ENCODE measurements at places on chromosomes 12 and 14. TPM values are rescaled to one million over a fixed set of nuclear protein-coding genes. Genes with fewer than 3 reads are reported as not detected.

DNA sequence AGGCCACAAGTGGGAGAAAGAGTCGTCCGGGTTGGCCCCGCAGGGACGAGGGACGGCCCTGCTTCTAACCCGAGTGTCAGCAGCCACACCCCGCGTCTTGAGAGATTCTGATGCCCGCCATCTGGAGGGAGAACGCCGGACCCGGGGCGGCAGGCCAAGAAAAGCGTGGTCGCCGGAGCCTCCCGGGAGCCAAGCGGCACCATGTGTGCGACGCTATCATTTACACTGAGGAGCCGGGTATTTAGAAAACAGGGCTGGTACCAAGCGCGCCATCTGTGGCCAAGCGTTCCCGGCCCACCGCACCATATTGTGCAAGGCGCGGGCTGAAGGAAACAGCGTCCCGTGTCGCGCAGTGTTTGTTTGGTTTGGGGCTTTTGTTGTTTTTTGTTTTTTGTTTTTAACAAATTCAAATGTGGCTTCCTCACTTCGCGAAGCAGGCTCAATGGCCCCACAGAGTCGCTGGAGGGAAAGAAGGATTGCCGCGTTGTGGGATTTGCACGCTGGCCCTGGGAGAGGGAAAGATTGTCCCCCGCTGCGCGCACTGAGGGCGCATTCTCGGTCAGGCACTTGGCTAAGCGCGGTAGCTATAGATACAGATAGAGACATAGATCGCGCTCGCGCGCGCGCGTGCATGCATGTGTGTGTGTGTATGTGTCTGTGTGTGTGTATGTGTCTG lies 153.8 kb downstream of the BCL11B start:
- H3K4me1 ChIP-seq, result no peaks in the 10 kb centered on the region
- no peak overlapping the region for H3K27ac ChIP-seq
- H3K4me3 ChIP-seq, result no peak overlapping the region
- no peaks in the 10 kb centered on the region for H3K36me3 ChIP-seq
- H3K27me3 ChIP-seq, result peaks cover 17% of the 10 kb centered on the region
- DNase-seq, result peak; percentile 34

GRCh38 chr12:117702741-117703140 lies 266.0 kb downstream of the KSR2 start:
- peak; percentile 7 for DNase-seq
- H3K27me3 ChIP-seq, result no peaks in the 10 kb centered on the region
- H3K4me3 ChIP-seq, result no peak overlapping the region

- no peaks in the 10 kb centered on the region for H3K36me3 ChIP-seq
- H3K27ac ChIP-seq, result no peak overlapping the region
- DNase-seq, result no peak
- H3K4me1 ChIP-seq, result no peaks in the 10 kb centered on the region
- no peaks in the 10 kb centered on the region for H3K27me3 ChIP-seq
- no peak overlapping the region for H3K4me3 ChIP-seq
These were observed 236.9 kb upstream of the DDHD1 start for GRCh38 chr14:53390008-53390407.

- no peak overlapping the region for H3K27ac ChIP-seq
- no peaks in the 10 kb centered on the region for H3K36me3 ChIP-seq
- no peaks in the 10 kb centered on the region for H3K27me3 ChIP-seq
- DNase-seq, result no peak
- H3K4me1 ChIP-seq, result peaks cover 10% of the 10 kb centered on the region
These were observed 116.3 kb downstream of the TSPAN8 start for GRCh38 chr12:71041476-71041875.

DNA sequence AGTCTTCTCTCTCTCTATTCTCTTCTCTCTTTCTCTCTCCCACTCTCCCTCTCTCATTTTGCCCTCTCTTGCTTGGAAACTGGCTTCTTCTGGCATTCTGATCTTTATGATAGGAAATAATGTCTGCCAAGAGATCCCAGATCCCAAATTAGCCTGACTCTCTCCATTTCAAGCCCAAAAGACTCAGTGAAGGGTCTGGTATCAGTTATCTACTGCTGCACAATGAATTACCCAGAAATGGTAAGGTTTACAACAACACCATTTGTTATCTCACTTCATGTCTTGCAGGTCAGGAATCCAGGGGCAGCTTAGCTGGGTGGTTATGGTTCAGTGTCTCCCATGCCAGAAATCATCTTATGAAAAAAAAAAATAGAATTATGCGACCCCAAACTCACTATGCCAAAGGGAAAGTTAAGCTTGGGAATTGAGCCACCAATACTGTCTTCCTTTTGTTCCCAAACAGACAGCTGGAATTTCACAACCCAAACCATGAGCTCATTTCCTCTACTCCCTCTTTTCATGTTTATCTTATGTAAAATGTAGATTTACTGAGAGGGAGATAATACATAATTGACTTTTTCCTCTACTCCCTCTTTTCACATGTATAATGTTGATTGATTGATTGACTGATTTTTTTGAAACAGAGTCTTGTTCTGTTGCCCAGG lies 67.8 kb upstream of the FICD start:
- no peak overlapping the region for H3K27ac ChIP-seq
- H3K27me3 ChIP-seq, result no peaks in the 10 kb centered on the region
- no peak overlapping the region for H3K4me3 ChIP-seq
- no peaks in the 10 kb centered on the region for H3K36me3 ChIP-seq
- peak; percentile 40 for DNase-seq

GRCh38 chr14:45201905-45202304 lies 51.1 kb downstream of the MIS18BP1 start:
- no peak overlapping the region for H3K4me3 ChIP-seq
- H3K36me3 ChIP-seq, result peaks cover 34% of the 10 kb centered on the region
- H3K27me3 ChIP-seq, result no peaks in the 10 kb centered on the region
- H3K27ac ChIP-seq, result no peak overlapping the region
- no peak for DNase-seq
- no peaks in the 10 kb centered on the region for H3K4me1 ChIP-seq

GRCh38 chr12:15192720-15193119 lies 28.5 kb downstream of the RERG start:
- DNase-seq, result no peak
- H3K4me1 ChIP-seq, result peaks cover 41% of the 10 kb centered on the region
- no peaks in the 10 kb centered on the region for H3K27me3 ChIP-seq

DNA sequence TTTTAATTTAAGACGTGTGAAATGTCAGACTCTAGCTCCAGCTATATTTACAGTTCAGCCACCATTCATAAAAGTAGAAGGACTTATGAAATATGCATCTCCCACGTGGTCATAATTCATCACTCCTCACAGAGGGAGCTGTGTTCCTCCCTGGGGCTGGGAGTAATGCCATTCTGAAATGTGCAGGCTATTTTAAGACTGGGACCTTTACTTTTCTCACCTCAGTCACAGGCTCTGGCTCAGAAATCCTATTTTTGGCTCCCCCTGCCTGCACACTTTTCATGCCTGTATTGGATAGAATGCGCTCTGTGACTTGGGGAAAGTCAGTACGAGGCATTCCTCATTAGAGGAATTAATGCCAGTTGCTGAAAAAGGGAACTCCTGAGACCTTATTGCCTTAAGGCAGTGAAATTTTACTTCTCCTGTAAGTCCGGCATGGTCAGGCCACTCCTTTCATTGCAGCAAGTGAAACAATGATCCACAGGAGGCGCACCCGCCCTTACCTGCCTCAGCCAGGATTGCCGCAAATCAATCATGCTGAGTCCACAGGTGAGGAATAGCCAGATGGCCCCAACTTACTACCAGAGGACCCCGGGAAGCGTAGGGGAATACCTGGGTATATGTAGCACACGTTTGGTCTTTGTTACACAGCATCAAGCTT lies 1133.2 kb upstream of the TMEM132C start:
- H3K36me3 ChIP-seq, result no peaks in the 10 kb centered on the region
- H3K27me3 ChIP-seq, result peaks cover 9% of the 10 kb centered on the region
- H3K4me3 ChIP-seq, result no peak overlapping the region
- no peak for DNase-seq

- no peaks in the 10 kb centered on the region for H3K36me3 ChIP-seq
- no peak overlapping the region for H3K27ac ChIP-seq
- H3K27me3 ChIP-seq, result peaks cover 4% of the 10 kb centered on the region
- no peak overlapping the region for H3K4me3 ChIP-seq
- no peak for DNase-seq
- H3K4me1 ChIP-seq, result no peaks in the 10 kb centered on the region
These were observed 37.9 kb upstream of the DLK1 start for GRCh38 chr14:100688598-100689461.

DNA sequence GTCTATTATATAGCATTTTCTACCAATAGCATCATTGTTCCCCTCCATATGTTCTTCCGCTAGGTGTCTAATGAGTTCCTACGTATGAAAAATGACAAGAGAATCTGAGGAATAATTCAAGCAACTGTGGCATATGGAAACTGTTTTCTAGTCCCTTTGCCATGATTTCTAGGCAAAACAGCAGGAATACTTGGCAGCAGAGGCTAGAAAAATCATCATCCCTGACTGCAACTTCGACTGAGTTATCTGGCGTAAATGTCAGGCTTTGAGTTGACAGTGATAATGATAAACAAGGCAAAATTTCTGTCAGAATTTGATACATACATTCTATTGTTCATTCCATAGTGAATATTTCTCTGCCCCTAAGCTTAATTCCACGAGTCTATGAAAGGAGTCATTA lies 572.8 kb upstream of the USP15 start:
- H3K36me3 ChIP-seq, result no peaks in the 10 kb centered on the region
- no peaks in the 10 kb centered on the region for H3K27me3 ChIP-seq
- H3K4me3 ChIP-seq, result no peak overlapping the region
- no peak overlapping the region for H3K27ac ChIP-seq
- DNase-seq, result no peak

DNA sequence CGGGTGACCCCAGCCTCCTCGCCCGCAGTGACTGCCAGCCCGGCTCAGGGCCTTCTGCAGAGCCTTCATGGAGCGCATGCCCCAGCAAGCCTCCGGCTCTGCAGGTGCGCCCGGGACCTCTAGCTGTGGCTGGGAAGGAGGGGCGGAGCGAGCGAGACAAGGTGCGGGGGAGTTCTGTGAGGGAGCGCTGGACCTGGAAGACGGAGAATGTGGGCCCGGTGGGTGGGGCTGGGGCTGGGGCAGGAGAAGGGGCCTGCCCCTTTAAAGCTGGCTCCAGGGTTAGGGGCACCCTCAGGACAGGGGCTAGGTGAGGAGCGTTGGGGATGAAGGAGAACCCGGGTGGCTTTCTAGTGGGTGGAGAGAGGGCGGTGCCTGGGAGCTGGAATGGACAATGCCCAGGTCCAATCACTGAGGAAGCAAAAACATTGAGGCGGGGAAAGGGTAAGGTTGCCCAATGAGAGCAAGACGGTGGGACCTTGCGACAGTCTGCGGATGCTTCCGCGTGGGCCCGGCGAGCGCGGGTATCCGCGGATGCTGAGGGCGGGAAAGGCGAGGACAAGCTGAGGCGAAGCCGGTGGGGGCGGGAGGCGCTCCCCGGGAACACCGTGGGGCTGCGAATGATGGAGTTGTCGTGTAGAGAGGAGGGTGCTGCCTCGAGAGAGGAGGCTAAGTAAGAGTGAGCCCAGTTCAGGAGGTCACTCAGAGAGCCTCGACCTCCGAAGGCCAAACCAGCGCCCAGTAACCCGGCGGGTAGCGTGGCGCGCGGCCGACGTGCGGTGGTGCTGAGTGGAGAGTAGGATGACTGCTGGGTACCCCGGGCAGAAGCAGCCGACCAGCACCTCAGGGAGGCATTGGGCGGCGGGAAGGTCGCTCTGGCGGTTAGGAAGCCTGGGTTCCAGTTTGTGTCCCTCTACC lies at the start of gene GLS2:
Gene GLS2 (minus strand): TSS at position 121 of the 915 bp plus-strand sequence. CDS start 43 bp downstream, at position 78.
- H3K4me1 ChIP-seq, result peaks cover 19% of the 10 kb centered on the region
- H3K36me3 ChIP-seq, result no peaks in the 10 kb centered on the region
- H3K4me3 ChIP-seq, result peak within 1 kb of the TSS; percentile 60
- no peak within 1 kb of the TSS for H3K27ac ChIP-seq
- H3K27me3 ChIP-seq, result peaks cover 3% of the 10 kb centered on the region
- DNase-seq, result peak; percentile 80

DNA sequence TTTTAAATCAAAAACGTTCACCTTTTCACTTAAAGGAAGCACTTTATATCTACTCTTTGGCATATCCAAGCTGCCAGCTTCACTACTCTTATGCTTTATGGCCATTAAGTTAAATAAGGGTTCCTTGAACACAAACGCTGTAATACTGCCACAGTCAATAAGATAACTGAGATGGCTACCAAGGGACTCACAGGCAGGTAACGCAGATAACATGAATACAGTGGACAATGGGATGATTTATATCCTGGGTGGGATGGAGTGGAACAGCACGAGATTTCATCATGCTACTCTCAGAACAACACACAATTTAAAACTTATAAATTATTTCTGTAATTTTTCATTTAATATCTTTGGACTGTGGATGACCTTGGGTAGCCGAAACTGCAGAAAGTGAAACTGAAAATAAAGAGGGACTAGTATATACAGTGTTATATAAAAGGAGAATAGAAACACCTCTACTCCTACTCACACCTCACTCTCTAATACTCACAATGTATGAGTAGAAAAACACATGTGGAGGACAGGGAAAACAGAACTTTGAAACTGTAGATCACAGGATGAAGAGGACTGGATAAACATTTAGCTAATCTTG lies 367.3 kb downstream of the C12orf50 start:
- no peaks in the 10 kb centered on the region for H3K4me1 ChIP-seq
- H3K4me3 ChIP-seq, result peak overlapping the region; percentile 39
- no peak overlapping the region for H3K27ac ChIP-seq
- DNase-seq, result no peak

DNA sequence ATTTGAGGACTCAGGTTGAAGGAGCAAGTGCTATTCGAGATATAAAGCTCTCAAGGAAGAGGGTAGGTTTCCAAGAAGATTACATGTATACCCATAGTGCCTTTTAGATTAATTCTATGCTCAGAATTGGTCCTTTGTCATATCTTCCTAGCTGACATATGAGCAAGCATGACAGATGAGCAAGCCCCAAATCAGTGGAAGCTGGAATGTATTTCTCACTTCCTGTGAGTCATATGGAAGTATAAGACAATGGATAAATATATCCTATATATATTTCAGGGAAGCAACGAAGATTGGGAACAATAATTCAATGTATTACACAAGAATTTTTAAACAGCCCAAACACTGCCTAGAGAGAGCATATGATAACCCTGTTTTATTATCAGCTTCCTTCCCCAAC lies 674.1 kb upstream of the ATXN7L3B start:
- H3K36me3 ChIP-seq, result no peaks in the 10 kb centered on the region
- H3K27me3 ChIP-seq, result no peaks in the 10 kb centered on the region
- no peak overlapping the region for H3K27ac ChIP-seq
- H3K4me3 ChIP-seq, result no peak overlapping the region

DNA sequence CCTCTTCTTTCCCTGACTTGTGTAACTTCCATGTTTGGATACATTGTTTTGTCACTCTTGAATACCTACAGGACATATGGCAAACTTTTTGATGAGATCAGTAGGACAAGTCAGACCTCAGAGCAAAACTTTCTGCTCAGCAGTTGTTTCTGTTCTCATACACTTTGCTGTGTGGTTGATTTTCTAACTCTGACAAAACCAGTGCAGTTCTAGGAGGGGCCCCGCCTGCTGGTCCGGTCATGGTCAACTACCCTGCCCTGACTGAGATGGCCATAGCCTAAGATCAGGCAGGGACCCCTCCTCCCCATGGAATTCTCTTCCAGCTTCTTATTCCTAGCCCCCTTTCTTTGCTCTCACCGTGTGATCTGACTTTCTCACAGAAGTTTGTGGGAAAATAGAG lies 92.8 kb downstream of the OTOGL start:
- no peak overlapping the region for H3K4me3 ChIP-seq
- peaks cover 9% of the 10 kb centered on the region for H3K4me1 ChIP-seq
- H3K27ac ChIP-seq, result no peak overlapping the region

- no peaks in the 10 kb centered on the region for H3K27me3 ChIP-seq
- peak overlapping the region; percentile 99 for H3K4me3 ChIP-seq
- peak; percentile 91 for DNase-seq
These were observed 612 bp downstream of the MDM2 start for GRCh38 chr12:68808388-68809189.

The PPP4R4 gene
- not detected for total RNA-seq

The SLC5A8 gene
- not detected for total RNA-seq

The POTEG gene
- not detected for total RNA-seq

The TSPAN8 gene
- total RNA-seq, result 532 TPM

The GPRC5D gene
- total RNA-seq, result not detected

The CEBPE gene
- total RNA-seq, result not detected

The EML5 gene
- 0.89 TPM for total RNA-seq
